ENCODE measurements at places on chromosomes 12 and 14. TPM values are rescaled to one million over a fixed set of nuclear protein-coding genes. Genes with fewer than 3 reads are reported as not detected.

- no peak for DNase-seq
Observed at GRCh38 chr12:21483531-21483930, 17.9 kb downstream of the RECQL start.

GRCh38 chr12:40587421-40587820 lies 104.8 kb upstream of the CNTN1 start:
- no peak for DNase-seq

GRCh38 chr14:76698631-76699030 lies 62.6 kb upstream of the VASH1 start:
- DNase-seq, result no peak

DNA sequence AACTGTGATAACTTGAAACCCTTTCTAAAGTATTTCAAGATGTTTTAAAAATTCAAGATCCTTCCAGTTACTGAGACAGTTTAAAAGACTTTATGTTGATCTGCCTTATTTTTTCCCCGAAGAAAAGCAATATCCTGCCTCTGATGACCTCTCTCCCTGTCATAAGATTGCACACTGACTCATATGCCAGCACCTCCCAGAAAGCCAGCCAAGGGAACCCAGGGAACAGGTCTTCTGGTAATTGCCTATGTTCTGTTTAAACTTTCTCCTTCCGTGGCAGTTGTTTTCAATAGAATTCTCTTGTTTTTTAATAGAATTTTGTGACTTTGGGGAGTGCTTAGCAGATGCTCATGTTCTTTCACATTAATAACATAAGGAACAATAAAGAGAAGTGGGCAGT lies 300.2 kb upstream of the PRKD1 start:
- DNase-seq, result no peak

DNA sequence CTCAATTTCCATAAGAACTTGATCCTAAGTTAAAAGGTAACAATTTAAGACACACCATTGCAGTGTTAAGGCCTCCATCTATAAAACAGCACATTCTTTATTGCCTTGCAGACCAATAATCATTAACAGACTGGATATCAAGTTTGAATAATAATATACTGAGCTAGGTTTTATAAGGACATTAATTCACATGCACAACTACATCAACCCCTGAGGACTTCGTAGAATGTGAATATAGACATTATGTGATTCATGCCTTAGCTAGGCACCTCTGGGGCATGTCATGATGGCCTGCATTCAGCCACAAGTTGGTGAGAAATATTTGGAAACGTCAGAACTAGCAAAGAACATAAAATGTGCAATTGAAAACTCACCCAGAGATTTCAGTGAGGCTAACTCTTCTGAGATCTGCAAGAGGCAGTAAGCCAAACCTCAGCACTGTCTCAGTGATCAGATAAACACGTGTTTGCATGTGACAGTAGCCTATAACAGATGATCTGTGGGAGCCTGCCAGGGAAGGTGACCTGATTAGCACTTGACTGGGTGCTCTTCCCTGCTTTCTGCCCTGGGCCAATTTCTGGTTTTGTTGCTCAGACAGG lies 492.2 kb downstream of the FLRT2 start:
- DNase-seq, result peak; percentile 8

GRCh38 chr12:86193931-86194330 lies 62.3 kb downstream of the MGAT4C start:
- DNase-seq, result peak; percentile 8

DNA sequence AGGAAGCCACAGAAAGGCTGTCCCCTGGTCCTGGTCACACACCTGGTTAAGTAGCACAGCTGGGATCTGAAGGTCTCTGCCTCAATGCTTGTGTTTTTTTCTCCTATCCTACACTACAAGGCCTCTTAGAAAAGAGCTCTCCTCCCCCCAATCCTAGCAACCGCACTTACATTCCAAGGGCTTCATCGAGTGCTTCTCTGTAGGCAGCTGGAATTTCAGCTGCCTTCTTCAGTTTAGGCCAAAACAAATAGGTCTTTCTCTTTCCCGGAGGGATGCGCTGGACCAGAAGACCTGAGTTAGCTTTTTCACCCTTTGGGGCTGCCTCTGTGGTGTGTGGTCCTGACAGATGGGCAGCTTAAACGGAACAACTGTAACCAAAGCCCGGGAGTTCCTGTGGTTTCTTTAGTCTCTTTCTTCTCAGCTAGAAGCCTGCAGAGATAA lies 109.7 kb downstream of the GPATCH2L start:
- DNase-seq, result no peak

The C1QL4 gene
- polyA plus RNA-seq, result 0.06 TPM

- DNase-seq, result no peak
Observed at GRCh38 chr12:98864363-98864762, 219.3 kb downstream of the APAF1 start.

DNA sequence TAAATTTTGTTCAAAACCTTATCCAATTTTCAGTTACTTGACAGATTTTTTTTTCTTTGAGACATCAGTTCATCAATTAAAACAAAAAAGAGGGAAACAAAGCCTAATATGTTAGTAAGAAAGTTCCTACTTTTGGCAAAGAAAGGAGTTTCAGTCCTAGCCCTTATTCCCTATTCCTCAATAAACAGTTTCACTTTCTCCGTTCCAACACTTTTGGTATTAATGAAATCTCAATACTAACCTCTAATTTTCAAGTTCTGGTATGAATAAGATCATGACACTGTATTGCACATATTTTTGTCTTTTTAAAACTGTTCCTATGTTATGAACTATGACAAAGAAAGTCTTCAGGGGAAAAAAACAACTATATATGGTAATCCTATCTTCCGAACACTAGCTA lies 48.4 kb downstream of the RPS6KA5 start:
- DNase-seq, result no peak

- DNase-seq, result peak; percentile 85
Observed at GRCh38 chr14:20683125-20683890, 1.1 kb upstream of the RNASE4 start.

- DNase-seq, result no peak
Observed at GRCh38 chr14:88914956-88915355, 90.5 kb downstream of the TTC8 start.

- no peak for DNase-seq
Observed at GRCh38 chr12:117365049-117365616, 3.7 kb upstream of the NOS1 start.

- DNase-seq, result peak; percentile 2
Observed at GRCh38 chr14:67911562-67911961, 92.0 kb downstream of the RAD51B start.

The KRT77 gene
- polyA plus RNA-seq, result not detected

The OSGEP gene
- 29.2 TPM for polyA plus RNA-seq

The EID3 gene
- polyA plus RNA-seq, result 1.8 TPM

DNA sequence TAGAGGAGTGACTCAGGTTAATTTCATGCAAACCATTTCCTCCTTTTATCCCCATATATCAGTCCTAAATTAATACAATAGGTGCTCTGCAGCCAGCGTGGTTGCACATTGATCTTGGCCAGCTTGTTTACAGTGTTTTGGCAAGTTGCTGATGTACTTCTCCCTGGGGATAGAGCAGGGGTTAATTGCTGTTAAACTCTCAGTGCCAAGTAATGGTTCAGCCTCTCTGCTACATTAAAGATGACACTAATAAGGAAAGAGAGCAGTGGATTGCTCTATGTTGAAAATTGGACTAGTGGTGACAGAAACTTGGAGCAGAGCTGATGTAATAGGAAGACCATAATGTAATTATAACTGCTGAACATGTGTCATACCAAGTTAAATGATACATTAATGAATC lies 717.5 kb downstream of the RERGL start:
- DNase-seq, result no peak

The HCAR3 gene
- polyA plus RNA-seq, result not detected

GRCh38 chr12:132024758-132025157 lies 75.0 kb downstream of the EP400 start:
- no peak for DNase-seq

GRCh38 chr14:61280092-61280525 lies 1.0 kb downstream of the TMEM30B start:
- DNase-seq, result no peak

The SLCO1B3 gene
- polyA plus RNA-seq, result not detected

GRCh38 chr12:54588890-54589267 lies 420 bp upstream of the PPP1R1A start:
- DNase-seq, result no peak

DNA sequence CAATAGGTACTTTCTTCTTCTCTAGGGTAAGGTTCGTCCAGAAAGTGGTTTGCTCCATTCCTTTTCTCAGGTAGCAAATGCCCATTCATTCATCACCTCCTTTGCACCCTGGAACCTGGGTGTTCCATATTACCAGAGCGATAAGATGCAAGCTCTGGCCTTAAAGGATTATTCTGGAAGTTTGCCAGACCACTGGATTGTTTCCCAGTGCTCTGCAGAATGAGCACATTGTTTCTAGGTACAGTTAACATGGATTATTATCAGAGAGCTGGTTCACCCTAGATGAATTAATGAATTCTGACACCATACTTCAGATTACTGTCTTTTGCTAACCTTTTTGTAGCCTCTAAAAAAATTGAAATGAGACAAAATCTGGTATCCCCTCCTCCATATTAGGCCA lies 170.9 kb upstream of the BMP4 start:
- DNase-seq, result no peak

The BDKRB2 gene
- polyA plus RNA-seq, result 182 TPM

GRCh38 chr12:62772416-62772955 lies 162.5 kb downstream of the PPM1H start:
- DNase-seq, result no peak

DNA sequence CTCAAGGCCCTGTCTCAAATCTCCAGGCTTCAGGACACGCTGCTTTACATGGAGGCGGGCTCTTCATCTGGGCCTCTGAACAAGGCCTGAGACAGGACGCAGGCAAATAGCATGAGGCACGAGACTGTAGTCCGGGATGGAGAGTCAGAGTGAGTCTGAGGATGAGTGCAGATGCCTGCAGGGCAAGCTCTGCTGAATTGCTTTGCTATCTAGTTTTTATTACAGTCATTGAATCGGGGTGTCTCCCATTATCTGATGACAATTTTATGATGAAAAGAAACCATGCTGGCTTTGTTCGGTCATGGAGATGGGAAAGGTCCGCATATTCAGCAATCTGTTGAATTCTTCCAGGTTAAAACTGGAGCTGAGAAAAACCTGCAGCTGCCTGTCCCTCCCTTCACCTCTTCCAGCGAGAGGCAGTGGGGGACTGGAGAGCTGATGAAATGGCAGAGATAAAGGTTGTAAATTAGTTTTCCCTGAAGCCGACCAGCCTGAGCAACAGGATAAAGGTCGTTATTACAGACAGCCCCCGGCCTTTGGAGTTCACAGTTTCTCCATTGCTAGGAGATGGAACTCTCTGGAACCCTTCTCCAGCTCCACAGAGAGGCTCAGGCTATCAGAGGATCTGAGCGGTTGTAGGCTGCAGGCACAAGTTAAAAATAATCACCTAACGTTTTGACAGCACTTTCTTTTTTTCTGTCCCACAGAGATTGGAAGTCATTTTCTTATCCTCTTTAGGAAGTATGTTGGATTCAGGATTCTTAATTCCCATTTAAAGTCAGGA lies 1.3 kb upstream of the ADGRD1 start:
- DNase-seq, result no peak

DNA sequence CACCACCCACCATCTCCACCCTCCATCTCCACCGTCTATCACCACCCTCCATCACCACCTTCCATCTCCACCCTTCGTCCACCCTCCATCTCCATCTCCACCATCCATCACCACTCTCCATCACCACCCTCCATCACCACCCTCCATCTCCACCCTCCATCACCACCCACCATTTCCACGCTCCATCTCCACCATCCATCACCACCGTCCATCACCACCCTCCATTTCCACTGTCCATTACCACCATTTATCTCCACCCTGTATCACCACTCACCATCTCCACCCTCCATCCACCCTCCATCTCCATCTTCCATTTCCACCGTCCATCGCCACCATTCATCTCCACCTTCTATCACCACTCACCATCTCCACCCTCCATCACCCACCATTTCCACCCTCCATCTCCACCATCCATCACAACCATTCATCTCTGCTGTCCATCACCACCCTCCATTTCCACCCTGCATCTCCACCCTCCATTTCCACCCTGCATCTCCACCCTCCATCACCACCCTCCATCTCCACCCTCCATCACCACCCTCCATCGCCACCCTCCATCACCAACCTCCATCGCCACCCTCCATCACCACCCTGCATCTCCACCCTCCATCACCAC lies 6.1 kb upstream of the CEP170B start:
- no peak for DNase-seq

DNA sequence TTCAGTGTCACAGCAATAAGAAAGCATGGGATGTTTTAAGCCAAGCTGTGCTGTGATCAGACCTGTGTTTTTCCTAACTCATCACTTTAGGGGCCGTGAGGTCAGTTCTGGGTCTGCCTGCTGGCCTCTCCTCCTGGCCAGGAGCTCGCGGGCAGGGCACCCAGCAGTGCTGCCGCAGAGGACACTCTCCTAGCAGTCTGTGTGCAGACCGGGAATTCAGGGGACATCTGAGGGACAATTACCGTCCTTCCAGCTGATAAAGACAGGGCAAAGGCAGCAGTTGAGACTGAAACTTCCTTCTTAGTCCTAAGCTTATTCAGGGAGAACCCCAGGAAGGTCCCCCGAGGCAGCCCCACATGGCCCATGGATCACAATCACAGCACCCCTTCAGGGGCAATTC lies 89.6 kb downstream of the CHGA start:
- no peak for DNase-seq

- DNase-seq, result no peak
Observed at GRCh38 chr14:102903248-102903888, 19.1 kb upstream of the AMN start.

DNA sequence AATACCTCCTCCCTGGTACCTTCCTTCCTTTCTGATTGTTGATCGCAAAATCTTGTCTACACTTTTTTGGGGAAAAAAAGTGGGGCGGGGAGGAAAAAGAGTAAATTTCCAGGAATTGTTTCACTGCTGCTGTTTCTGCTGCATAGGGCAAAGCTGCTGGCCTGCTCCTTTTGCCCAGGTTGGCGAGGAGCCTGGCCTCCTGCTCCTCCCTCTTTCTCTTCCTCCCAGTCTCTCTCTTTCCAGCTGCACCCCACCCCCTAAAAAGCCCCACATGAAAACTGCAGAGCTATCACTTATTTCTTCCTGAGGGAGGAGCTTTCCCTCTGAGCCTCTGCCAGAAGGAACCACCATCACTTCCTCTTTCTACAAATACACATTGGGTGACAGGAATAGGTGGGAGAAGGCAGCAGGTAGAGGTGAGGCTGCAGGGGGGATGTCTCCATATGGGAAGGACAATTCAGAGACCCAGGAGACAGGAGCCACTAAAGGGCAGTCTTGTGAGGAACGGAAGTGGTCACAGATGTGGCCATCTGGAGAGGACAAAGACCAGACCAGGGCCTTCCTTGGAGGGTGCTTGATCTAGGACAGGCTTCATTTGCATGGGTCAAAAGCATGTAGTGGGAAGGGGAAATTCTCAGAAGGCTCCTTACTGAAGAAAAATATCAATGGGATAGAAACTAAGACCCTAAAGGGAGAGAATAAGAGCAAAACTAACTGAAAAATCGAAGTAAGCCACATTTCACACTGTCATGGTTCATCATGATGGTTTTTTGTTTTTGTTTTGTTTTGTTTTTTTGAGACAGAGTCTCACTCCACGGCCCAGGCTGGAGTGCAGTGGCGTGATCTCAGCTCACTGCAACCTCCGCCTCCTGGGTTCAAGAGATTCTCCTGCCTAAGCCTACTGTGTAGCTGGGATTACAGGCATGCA lies 14.8 kb downstream of the ZBTB39 start:
- DNase-seq, result no peak

The ANG gene
- 5.1 TPM for polyA plus RNA-seq

Data from AG04450 (cell line).